Hair follicular keratinocyte (primary cell): ENCODE measurements at places on chromosomes 6 and 20. TPM values are rescaled to one million over a fixed set of nuclear protein-coding genes. Genes with fewer than 3 reads are reported as not detected.

Gene THBD
- total RNA-seq: 16.9 and 30.9 TPM in 2 replicates

Gene TRAPPC3L
- total RNA-seq: 0.70 TPM in 1 of 2 replicates, not detected in the other

Gene ANKRD66
- total RNA-seq: not detected in 2 replicates

Gene LY6G5C
- 0.70 and 0.76 TPM in 2 replicates for total RNA-seq

Gene ENPP5
- total RNA-seq: 1.2 and 1.5 TPM in 2 replicates

Gene PDE7B
- total RNA-seq: under 0.01 and 0.11 TPM in 2 replicates

Gene AKIRIN2
- total RNA-seq: 14.9 and 15.8 TPM in 2 replicates

Gene LTB
- 0.49 and 1.5 TPM in 2 replicates for total RNA-seq
